Stimulated activated CD4-positive, alpha-beta T cell treated with anti-CD3 and anti-CD28 coated beads, TNF-alpha, amount 100 ng/mL, for 24 hours (primary cell): ENCODE measurements at places on chromosomes 5 and 9.

DNA sequence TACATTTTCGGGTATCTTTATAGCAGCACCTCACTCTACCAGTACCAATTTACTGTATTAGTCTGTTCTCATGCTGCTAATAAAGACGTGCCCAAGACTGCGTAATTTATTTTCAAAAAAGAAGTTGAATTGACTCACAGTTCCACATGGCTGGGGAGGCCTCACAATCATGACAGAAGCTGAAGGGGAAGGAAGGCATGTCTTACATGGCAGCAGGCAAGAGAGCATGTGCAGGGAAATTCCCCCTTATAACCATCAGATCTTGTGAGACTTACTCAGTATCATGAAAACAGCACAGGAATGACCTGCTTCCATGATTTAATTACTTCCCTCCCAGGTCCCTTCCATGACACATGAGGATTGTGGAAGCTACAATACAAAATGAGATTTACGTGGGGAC is 602.6 kb upstream of the DAB2 start:
- DNase-seq, result no peak

DNA sequence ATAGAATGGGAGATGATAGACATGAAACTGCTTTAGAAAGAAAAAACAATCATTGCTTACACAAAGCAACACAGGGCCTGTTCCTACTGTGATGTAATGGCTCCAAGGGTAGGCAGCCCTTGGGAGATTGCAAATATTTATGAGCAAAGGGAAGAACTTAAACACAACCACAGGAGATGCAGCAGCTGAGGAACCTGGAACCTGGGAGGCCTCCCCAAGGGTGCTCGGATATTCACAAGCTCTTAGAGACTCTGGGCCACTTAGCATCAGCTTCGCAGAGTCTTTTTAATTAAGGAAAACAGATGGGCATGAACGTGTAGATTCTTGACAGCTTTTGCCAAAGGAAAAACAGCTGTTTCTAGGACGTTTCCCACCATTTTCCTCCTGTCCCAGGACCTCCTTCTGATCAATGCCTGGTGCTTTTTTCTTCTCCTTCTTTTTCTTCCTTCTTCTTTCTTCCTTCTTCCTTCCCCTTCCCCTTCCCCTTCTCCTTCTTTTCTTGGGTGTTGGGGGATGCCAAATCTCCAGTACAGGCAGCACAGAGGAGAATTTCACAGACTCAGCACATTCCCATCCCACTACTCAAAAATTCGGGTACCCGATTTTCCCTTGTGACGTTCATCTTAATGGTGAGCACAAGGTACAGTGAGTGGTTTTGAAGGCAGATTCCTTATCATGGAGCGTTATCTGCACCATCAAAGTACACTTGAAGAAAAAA is 28.1 kb upstream of the TCF7 start:
- DNase-seq, result no peak

GRCh38 chr5:123511290-123511647 is 708 bp upstream of the CSNK1G3 start:
- no peak for DNase-seq

- DNase-seq, result no peak
Measured at GRCh38 chr5:169716287-169716686, 79.2 kb downstream of the DOCK2 start.
